SW 1271 (cell line): ENCODE measurements at places on chromosomes 4 and X.

GRCh38 chr4:166091912-166092510 lies 219.0 kb downstream of the TLL1 start:
- DNase-seq, result no peak

GRCh38 chr4:81694176-81694913 lies 222.6 kb upstream of the RASGEF1B start:
- no peak for DNase-seq

- DNase-seq, result no peak
These were observed 371.8 kb upstream of the GALNTL6 start for GRCh38 chr4:171441300-171441941.

GRCh38 chrX:110060846-110061537 lies 58.1 kb downstream of the TMEM164 start:
- DNase-seq, result no peak

DNA sequence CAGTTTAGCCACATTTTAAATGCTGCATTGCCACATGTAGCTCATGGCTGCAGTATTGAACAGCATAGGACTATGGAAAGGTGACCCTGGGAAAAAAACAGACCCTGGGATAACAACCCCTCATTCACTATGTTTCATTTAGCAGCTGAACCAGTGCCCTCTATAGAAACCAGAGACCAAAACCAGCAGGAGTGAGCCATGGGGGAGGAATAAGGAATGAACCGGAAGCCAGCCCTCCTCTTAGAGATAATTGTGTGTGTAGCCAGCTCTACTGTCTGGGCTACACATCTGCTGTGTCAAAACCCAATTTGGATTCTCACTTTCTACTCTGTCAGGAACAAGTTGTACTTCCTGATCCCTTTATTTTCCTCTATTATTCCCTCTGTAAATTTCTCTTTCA lies 158.5 kb upstream of the S100G start:
- no peak for DNase-seq

DNA sequence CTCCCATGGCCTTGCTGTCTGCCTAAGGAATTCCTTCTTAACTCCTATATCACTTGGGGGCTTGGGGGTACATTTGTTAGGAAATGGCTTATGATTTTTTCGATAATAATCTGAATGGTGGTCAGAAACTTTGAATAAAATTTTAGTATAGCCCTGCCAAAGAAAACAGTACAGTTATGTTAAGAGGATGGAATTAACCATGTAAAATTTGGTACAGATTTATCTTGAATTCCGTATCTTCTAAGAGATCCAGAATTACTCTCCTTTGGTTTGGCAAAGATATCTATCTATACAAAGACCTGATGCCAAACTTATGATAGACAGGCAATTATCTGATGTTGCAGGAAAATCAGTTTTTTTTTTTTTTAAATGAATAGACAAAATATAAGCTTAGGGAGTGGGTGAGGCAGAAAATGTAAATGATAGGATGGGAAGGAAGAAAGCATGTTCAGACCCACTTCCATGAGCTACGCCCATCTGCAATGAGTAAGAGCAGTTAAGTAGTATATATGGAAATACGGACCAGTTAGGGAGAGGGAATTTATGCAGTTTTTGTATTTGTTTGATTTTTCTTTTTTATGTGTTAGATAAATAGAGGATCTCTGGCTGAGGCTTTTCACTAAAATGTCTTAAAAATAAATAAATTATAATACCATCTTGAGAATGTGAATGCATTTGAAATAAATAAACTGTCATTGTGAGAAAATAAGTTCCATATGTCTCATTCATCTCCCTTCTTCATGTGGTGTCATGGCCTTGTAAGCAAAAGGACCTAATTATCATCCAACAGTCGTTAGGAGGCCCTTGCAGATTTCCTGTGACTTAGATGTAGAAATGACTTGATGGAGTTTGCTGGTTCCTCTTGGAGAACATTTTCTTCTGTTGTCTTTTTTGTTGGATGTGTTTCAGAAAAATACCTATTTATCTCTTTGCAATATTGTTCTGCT lies 389.6 kb downstream of the ARHGAP24 start:
- DNase-seq, result no peak

DNA sequence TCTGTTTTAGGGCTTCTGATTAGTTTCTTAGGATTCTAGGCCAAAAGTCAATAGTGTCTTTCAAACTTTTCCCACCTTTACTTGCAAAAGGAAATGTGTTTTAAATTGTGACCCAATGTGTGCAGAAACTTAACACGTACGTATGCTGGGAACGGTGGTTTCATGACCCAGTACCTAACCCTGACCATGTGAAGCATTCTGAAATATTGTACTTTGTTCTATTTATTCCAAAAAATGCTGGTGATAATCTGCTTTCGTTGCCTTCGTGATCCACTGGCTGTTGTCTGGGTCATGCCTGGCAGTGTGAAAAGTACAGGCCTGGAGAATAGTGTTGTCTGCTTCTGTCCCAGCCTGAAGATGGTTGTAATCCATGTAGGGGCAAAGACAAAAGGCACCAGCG lies 26.7 kb upstream of the TADA2B start:
- DNase-seq, result no peak

GRCh38 chr4:76235915-76236314 lies 15.6 kb upstream of the FAM47E start:
- DNase-seq, result no peak

DNA sequence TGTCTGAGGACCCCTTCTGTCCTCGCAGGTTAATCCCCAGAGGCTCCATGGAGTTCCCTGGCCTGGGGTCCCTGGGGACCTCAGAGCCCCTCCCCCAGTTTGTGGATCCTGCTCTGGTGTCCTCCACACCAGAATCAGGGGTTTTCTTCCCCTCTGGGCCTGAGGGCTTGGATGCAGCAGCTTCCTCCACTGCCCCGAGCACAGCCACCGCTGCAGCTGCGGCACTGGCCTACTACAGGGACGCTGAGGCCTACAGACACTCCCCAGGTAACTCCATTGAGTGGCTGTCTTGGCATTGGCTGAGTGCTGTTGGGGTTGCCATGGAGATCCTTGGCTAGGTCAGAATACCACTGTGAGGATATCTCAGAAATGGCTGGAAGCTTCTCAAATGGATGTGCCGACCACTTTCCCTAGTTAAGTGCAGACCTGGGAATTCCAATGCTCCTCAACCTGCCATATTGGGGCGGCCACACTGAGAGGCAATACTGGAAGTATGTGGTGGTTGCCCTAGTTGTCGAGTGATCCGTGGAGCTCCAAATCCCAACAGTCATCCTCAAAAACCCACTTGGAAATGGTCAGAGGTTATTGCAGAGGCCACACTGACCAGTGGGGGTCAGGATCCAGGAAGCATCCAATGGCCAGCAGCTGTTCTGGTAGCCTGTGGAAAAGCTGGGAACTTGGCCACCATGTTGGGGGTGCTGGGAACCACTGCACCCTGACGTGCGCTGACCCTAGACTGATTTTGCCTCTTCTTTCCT lies 4.9 kb downstream of the GATA1 start:
- no peak for DNase-seq

DNA sequence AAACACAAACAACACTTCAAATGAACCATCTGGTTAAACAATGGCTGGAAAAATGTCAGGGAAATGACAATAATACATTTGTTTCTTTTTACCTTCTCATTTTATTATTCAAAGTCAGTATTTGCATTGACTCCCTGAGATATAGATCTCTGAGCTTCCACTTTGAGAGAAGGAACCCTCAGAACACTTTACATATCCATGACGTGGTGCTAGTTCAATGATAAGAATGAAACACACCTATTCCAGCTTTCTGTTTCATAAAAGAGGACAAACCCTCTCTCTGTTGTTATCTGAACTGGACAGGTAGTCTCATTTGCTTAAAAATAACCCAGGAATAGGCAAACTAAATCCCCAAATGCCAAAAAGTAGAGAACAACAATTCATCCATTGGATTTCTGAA lies 65.3 kb upstream of the CCSER1 start:
- DNase-seq, result no peak
